ENCODE measurements at places on chromosomes 2 and 18.

- no peak for DNase-seq
Measured at GRCh38 chr2:241209271-241209670, 20.8 kb downstream of the ANO7 start.

GRCh38 chr2:215929602-215930335 is 83.6 kb downstream of the MREG start:
- DNase-seq = no peak

DNA sequence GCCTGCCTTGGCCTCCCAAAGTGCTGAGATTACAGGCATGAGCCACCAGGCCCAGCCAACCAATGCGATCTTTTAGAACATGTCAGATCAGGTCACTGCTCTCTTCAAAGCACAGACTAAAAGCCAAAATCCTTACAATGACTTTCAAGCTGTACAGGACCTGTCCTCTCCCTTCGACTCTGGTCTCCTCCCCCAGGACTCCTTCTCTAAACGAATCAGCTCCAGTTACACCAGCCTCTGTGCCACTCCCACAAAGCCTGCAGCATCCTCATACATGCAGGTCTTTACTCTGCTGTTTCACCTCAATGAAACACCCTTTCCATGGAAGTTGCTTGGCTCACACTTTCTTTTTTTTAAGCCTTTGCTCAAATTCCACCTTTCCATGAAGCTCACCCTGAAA is 436.0 kb downstream of the METTL4 start:
- no peak for DNase-seq

GRCh38 chr18:46343456-46343855 is 239.3 kb downstream of the HAUS1 start:
- DNase-seq = no peak

GRCh38 chr2:98985905-98986666 is 50.1 kb upstream of the CRACDL start:
- DNase-seq = no peak

DNA sequence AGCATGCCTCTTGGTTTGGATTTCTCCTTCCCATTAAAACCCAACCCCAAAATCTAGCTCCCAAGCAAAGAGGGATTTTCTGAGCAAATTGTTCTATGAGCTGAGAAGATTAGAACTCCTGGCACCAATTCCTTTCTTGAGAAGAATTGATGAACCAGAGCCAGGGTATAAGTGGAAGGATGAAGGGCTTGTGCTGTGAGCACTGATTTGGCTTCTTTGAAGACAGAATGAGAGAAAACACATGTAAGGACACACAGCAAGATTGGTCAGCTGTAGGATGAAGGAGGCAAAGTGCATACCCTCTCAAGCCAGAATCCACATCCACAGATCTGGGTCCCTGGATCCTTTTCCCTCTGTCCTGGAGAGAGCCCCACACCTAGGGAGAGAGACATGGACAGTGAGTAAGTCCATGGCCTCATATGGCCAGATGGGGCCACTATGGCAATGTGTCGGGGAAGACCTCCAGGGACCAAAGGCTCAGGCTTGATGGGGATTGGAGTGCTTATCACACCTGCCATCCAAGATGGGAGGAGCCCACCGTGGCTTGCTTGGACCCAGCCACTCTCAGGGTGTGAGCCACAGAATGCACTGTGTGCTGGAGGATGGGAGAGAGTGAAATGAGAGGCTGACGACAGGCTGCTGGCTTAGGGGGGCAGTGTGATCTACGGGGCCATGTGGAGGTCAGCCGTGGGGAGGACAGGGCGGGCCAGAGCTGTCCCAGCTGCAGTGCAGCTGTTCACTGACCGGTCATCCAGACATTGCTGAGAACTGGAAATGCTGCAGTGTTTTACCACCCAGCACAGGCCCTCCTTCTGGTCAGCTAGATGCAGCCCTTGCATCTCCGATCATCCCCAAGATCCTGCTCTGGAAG is 339.8 kb downstream of the CYP26B1 start:
- DNase-seq = peak; percentile 95

- no peak for DNase-seq
Measured at GRCh38 chr18:56910967-56911366, 235.9 kb upstream of the BOD1L2 start.

- no peak for DNase-seq
Measured at GRCh38 chr2:43047187-43047780, 179.1 kb downstream of the ZFP36L2 start.

- no peak for DNase-seq
Measured at GRCh38 chr2:237315829-237316225, 98.1 kb downstream of the COL6A3 start.

DNA sequence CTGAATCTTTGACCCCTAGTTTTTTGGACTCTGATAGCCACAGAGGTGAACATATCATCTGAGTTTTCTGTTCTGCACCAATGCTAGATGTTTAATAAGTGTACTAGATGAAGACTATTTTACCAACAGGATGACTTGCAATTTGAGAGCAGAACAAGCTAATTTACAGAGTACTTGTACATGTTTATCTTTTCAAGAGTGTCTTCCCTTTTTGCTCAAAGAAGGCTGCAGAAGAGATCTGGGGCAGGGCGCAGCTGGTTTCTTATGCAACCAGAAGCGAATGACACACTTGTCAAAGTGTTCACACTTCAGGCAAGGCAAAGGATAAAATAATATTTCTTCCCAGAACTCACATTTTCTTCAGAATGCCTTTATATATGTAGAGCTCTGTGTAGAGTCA is 86.0 kb downstream of the VWA3B start:
- no peak for DNase-seq

DNA sequence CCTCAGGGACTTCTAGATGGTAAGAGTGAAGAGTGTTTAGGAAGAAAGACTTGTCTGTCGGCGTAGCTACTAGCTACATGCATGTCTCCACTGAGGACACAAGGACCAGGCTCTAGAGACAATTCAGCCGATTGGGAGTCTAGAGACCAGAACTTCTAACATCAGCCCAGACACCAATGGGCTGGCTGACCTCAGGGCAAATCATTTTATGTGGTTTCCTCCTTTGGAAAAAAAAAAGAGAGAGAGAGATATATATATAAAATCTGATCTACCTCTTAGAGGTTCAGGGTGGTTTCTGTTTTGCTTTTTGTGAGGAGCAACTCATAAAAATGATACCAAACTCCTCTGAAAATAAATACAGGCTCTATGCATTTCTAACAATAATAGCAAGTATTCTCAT is 212.8 kb downstream of the BCL2 start:
- no peak for DNase-seq

DNA sequence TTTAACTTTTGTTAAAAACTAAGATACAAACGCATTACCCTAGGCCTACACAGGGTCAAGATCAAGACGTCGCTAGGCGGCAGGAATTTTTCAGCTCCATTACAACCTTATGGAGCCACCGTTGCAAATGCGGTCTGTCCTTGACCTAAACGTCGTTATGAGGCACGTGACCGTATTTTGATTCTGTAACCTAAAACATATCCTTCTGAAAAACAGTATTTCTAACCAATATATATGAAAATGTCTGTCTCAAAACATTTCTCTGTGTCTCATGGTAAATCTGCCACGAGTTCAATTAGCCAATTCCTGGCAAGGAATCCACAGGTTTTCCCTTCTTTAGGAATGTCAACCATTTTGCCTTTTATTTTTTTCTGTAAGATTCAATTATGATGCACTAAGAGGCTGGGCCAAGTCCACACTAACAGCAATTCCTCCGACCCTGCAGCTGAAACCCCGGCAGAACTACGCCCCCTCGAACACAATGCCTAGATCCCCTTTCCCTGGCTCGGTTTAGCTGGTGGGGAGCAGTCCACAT is 1.7 kb downstream of the RTN4 start:
- DNase-seq = peak; percentile 76

GRCh38 chr2:158761621-158762020 is 33.5 kb upstream of the DAPL1 start:
- no peak for DNase-seq

GRCh38 chr2:152930501-152930900 is 212.1 kb downstream of the ARL6IP6 start:
- DNase-seq = no peak

GRCh38 chr18:34224423-34225217 is at the start of gene NOL4:
TSS of gene NOL4 (minus strand) at chr18:34224913. CDS start at chr18:34223253, 1,660 bp downstream.
- DNase-seq = peak; percentile 71

GRCh38 chr2:20585710-20586594 is 64.9 kb downstream of the HS1BP3 start:
- no peak for DNase-seq

DNA sequence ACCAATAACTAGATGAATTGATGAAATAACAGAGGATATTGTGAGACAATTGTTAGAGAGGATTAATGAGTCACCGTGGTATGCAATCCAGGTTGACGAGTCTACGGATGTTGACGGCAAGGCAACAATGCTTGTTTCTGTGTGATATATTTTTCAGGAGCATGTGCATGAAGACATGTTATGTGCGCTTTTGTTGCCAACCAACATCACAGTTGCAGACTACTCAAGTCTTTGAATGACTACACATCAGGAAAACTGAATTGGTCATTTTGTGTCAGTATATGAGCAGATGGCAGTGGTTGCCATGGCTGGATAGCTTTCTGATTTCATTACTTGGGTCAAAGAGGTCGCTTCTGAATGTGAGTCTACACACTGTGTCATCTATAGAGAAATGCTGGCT is 96.8 kb upstream of the CRACDL start:
- DNase-seq = no peak

- peak; percentile 23 for DNase-seq
Measured at GRCh38 chr2:101109451-101110118, 41.6 kb downstream of the TBC1D8 start.

DNA sequence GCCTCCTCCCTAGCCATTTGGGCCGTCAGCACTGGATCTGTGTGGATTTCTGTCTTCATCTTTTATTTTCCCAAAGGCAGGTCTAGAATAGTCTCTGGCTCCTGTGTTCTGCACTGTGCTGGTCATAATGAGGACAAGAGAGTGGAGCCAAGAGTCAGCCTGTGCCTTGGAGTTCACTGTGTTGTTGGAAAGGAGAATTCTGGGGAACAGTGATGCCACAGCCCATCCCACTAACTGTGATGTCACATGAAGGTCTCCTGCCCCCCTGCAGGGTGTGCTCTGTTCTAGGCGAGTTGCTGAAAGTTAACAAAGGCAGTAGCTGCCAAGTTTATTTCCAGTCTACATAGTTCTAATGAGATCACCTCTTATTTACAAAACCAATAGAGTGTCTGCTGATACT is 248.5 kb downstream of the TPGS2 start:
- peak; percentile 17 for DNase-seq

DNA sequence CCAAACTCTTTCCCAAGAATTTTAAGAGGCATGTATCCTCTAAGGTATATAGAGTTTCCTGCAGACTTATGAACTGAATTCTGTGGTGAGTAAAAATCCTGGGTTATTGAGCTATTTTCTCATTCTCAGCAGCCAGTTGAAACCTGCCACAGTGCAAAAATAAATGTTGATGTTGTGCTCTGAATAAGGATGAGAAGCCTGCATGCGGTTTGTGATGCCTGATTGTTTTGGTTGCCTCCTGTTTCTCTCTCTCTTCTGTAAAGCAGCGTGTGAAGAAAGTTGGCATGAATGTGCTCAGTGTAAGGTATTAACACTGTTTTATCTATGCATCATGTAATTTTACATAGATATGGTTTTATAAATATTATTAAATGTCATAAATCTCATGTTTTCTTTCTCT is 452.6 kb downstream of the CDH2 start:
- no peak for DNase-seq

GRCh38 chr2:96329874-96330273 is 4.8 kb downstream of the ITPRIPL1 start:
- DNase-seq = no peak

DNA sequence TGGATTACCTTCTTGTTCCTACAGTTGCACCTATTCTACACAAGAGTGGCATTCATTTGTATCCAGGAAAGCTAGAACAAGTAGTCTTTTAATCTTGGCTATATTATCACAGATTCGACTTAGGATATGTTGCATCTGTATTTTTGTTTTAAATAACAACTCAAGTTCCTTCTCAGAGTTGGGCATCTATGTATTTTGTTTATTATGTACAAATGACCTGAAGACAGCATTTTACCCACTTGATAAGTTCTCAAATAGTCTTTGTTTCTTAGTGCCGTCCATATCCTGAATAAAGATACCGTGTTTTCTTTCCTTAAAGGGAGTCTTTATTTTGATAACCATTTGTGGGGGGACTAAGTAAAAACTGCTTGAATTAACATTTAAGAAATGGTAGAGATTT is 2.9 kb downstream of the ITPRID2 start:
- DNase-seq = no peak

DNA sequence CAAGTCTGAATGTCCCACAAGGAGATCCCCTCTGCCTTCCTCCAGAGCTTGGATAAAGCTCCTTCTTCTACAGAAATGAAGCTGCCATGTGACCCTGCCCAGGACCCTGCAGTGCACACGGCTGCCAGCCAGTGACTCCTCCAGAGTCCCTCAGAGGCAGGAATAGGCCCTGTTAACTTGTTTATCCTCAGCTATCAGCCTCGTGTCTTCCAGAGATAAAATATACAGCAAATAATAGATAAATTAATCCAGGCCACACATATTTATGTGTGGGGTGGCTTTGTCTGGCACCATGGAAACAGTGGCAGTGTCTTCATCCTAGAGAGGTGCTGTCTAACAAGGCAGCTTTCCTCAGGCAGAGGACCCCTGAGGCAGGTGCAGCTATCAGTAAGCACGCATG is 66.7 kb downstream of the TMEM18 start:
- DNase-seq = no peak

DNA sequence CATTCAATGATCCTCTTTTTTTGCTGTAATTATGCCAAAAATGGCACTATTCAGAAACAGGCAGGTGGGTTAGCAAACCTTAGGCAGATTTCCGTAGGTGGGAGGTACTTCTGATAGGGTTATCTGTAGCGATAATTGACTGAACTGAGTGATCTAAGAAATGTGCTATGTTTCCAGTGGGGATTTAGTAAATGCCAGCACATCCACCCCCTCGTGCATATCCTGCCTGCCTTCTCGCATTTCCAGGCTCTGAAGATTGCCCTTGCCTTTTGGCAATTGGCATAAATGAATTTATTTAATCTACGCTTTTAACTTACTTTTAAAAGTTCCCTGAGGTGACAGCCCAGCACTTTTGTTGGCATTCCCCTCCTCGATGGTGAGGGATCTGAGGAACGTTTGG is 576 bp upstream of the FSHR start:
- no peak for DNase-seq

GRCh38 chr2:42114091-42114490 is 55.1 kb upstream of the EML4 start:
- no peak for DNase-seq

DNA sequence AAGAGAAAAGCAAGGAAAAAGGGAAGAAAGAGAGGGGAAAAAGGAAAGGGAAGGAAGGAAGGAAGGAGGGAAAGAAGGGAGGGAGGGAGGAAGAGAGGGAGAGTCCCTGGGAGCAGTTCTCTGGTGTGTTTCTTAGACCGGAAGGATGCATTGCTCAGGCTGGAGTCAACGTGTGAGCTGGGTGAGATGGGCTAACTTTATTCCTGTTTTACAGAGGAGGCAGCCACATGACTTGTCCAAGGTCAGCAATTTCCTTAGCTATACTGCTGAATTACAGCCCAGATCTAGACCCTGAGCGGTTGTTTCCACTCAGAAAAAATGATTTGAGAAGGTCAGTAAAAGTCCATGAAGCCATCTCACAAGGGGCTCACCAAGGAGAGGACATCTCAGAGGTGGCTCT is 86.6 kb upstream of the APCDD1 start:
- DNase-seq = no peak
